Heart left ventricle (tissue), 16 donors: ENCODE measurements at places on chromosomes 4 and X. TPM values are rescaled to one million over a fixed set of nuclear protein-coding genes. Genes with fewer than 3 reads are reported as not detected.

Gene RAB33A
- 0.32 TPM for total RNA-seq

Gene RBM46
- not detected for total RNA-seq

Gene COL25A1
- 0.50 TPM for total RNA-seq

Gene LANCL3
- total RNA-seq = 0.09 TPM

Gene NHS
- total RNA-seq = 1.1 TPM

Gene CFI
- total RNA-seq = 12.1 TPM

Gene NXT2
- 1.3 TPM for total RNA-seq

DNA sequence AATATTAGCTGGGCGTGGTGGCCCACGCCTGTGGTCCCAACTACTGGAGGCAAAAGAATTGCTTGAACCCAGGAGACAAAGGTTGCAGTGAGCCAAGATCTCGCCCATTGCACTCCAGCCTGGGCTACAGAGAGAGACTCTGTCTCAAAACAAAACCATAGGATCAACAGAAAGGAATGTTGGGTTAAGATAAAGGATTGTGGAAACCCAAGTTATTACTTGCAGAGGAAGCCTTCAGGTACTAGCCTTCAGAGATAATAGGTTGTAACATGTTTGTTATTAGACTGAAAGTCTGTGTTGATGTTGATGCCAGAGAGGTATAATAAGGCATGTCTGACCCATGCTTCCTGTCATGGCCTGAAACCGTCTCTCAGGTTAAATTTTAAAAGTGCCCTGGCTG is 16.9 kb downstream of the SSX5 start:
- H3K4me1 ChIP-seq = no peaks in the 10 kb centered on the region
- H3K36me3 ChIP-seq = no peaks in the 10 kb centered on the region
- H3K27me3 ChIP-seq = no peaks in the 10 kb centered on the region
- DNase-seq = no peak
- no peak overlapping the region for H3K4me3 ChIP-seq
- H3K27ac ChIP-seq = no peak overlapping the region

DNA sequence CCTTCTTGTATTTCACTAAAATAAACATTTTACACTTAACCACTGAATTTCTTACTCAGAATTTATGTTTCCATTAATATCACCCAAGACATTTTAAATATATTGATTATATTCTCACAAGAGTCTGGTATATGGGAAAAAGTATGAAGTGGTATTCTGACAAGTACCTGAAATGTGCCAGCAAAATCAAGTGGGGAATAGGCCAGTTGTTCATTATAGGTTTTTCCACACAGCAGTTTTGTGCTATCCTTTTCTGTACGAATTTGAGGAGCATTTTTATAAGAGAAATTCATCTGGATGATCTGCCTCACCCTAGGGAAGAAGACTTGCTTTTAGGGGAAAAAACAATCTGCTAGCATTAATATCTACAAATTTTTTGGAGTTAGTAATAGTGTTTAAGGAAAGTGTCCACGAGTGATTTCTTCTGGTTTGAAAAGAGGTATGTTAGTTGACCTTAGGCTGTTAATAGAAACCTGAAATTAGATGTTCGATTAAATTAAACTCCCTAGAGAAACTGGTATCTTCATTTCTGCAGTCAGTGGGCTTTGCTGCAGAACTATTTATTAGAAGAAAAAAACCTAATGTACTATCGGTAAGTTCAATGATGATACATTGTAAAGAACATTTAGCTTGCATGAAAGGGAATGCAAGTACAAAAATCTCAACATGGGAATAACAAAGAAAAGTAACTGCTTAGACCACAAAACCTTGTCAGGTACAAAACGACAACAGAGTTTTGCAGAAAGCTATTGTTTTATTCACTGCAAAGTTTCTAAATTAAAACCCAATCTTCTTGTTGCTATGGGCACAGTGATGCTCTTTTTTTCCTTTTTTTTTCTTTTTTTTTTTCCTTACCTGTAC is 1.8 kb downstream of the KLF3 start:
- peak overlapping the region; percentile 98 for H3K27ac ChIP-seq
- H3K36me3 ChIP-seq = no peaks in the 10 kb centered on the region
- no peaks in the 10 kb centered on the region for H3K27me3 ChIP-seq
- H3K4me3 ChIP-seq = peak overlapping the region; percentile 92
- DNase-seq = no peak

GRCh38 chrX:115413246-115413878 is 123.8 kb downstream of the LUZP4 start:
- no peaks in the 10 kb centered on the region for H3K36me3 ChIP-seq
- no peak for DNase-seq
- H3K27ac ChIP-seq = no peak overlapping the region
- H3K4me3 ChIP-seq = no peak overlapping the region

DNA sequence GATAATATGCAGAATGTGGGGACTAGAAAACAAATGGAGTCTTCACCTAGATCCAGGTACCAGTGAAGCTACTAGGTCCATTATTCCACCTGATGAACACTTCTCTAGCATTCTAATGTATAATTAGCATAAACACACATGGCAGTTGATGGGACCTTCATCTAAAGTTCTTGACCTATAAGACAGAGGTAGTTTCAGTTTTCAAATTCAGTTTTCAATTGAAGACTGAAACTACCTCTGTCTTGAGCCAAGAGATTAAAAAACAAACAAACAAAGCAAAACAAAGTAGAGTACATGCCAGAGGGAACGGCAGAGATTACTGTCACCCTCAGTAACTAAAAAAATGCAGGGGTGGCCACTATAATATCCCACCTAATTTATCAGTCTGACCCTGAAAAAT is 199.9 kb upstream of the NEIL3 start:
- H3K27ac ChIP-seq = no peak overlapping the region
- H3K27me3 ChIP-seq = no peaks in the 10 kb centered on the region
- no peaks in the 10 kb centered on the region for H3K36me3 ChIP-seq
- no peak overlapping the region for H3K4me3 ChIP-seq

GRCh38 chr4:65033899-65034298 is 624.6 kb upstream of the TECRL start:
- DNase-seq = no peak
- H3K36me3 ChIP-seq = no peaks in the 10 kb centered on the region
- no peak overlapping the region for H3K4me3 ChIP-seq
- H3K27ac ChIP-seq = no peak overlapping the region
- H3K27me3 ChIP-seq = no peaks in the 10 kb centered on the region
- no peaks in the 10 kb centered on the region for H3K4me1 ChIP-seq

- no peak for DNase-seq
- no peaks in the 10 kb centered on the region for H3K4me1 ChIP-seq
- no peak overlapping the region for H3K4me3 ChIP-seq
- no peaks in the 10 kb centered on the region for H3K36me3 ChIP-seq
These were observed 76.9 kb upstream of the PPARGC1A start for GRCh38 chr4:23966725-23967124.

- DNase-seq = no peak
- no peak overlapping the region for H3K27ac ChIP-seq
- no peaks in the 10 kb centered on the region for H3K27me3 ChIP-seq
- no peaks in the 10 kb centered on the region for H3K4me1 ChIP-seq
- H3K36me3 ChIP-seq = peaks cover 68% of the 10 kb centered on the region
These were observed 56.1 kb downstream of the KLHL5 start for GRCh38 chr4:39118034-39118658.

DNA sequence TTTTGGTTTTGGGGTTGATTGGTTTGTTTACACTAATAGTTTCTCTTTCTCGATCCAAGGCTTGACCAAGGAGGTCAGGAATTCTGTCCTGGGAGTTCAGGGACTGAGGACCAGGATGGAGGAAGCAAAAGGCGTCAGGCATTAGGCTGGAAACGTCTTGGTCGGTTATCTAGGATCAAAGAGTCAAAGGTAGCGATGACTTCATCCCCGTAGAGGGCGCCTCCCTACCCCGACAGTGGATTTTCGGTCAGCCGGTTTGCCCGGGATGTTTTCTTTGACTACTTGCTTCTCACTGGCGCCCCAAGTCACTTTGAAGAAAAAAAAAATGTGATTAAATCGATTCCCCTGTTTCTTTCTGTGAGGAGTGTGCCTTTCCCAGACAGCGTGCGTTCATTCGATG is 980 bp upstream of the FHDC1 start:
- no peak overlapping the region for H3K27ac ChIP-seq
- peaks cover 40% of the 10 kb centered on the region for H3K27me3 ChIP-seq
- no peak for DNase-seq
- H3K4me1 ChIP-seq = no peaks in the 10 kb centered on the region

DNA sequence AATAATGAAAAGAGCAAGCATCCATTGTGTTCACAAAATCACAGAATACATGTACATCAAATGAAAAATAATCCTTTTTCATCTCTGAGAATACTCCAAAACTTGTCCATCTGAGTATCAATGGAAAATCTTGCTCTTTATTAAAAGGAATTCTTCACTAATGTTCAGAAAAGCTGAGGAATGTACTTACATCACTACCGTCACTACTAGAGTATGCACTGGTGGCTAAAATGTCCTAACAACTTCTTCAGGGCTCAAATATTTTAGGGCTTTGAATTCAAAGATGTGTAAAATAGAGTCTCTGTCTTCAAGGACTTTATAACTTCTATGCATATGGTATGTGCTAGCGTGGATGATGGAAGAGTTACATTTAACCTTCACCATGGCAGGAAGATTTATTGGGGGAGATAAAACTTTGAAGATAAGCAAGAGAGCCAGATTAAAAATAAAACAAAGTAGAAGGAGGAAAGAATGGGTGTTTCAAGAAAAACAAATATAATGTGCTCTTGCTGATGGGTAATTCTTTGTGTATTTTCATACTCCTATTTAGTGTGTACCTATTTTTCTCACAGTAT is 55.1 kb downstream of the DMD start:
- H3K27ac ChIP-seq = no peak overlapping the region
- no peak overlapping the region for H3K4me3 ChIP-seq
- no peak for DNase-seq
- no peaks in the 10 kb centered on the region for H3K27me3 ChIP-seq
- no peaks in the 10 kb centered on the region for H3K36me3 ChIP-seq
- H3K4me1 ChIP-seq = no peaks in the 10 kb centered on the region

DNA sequence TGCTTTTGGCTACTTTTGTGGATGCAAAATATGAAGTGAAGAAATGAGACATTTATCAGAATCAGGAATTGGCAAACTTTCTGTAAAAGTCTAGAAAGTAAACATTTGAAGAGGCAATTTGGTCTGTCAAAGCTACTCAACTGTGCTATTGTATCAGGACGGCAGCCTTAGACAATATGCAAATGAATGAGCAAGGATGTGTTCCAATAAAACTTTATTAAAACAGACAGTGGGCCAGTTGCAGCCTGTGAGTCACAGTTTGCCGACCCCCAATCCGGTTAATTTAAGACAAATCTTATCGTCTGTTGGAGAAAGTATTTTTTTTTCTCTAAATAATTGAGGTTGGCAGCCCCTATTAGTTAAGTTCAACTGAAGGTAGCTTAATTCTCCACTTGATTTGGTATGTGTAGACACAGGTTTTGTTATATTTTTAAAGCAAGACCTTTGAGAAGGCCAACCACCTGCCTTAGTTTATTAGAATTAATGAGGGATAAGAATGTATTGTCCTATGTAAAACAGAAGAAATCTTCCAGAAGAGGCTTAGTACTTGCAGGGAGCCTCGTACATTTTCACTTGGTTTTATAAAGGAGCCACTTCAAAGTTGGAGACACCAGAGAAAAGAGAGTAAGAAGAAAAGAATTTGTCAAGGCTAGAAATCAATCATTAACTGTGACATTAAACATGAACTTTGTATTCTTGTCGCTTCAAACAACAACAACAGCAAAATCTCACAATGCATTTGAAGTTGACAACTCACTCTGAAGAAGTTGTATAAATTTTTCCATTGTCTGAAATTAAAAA is 81.6 kb upstream of the FAT1 start:
- H3K4me3 ChIP-seq = no peak overlapping the region
- no peaks in the 10 kb centered on the region for H3K27me3 ChIP-seq

- peaks cover 9% of the 10 kb centered on the region for H3K4me1 ChIP-seq
- no peaks in the 10 kb centered on the region for H3K36me3 ChIP-seq
- peak overlapping the region; percentile 8 for H3K4me3 ChIP-seq
- peak; percentile 41 for DNase-seq
- H3K27ac ChIP-seq = peak overlapping the region; percentile 83
- H3K27me3 ChIP-seq = no peaks in the 10 kb centered on the region
These were observed 767 bp upstream of the SMIM20 start for GRCh38 chr4:25913056-25913850.

GRCh38 chr4:183638436-183638835 is 20.5 kb downstream of the RWDD4 start:
- no peak for DNase-seq
- H3K36me3 ChIP-seq = no peaks in the 10 kb centered on the region
- no peaks in the 10 kb centered on the region for H3K27me3 ChIP-seq
- H3K4me3 ChIP-seq = no peak overlapping the region
- H3K27ac ChIP-seq = no peak overlapping the region

- H3K27me3 ChIP-seq = no peaks in the 10 kb centered on the region
- H3K4me3 ChIP-seq = no peak overlapping the region
- no peak overlapping the region for H3K27ac ChIP-seq
- DNase-seq = no peak
- H3K36me3 ChIP-seq = no peaks in the 10 kb centered on the region
These were observed 160.0 kb upstream of the SPRY1 start for GRCh38 chr4:123236606-123237005.

GRCh38 chrX:147226801-147227200 is 412.3 kb upstream of the CXorf51A start:
- H3K4me1 ChIP-seq = no peaks in the 10 kb centered on the region
- H3K36me3 ChIP-seq = no peaks in the 10 kb centered on the region
- H3K27me3 ChIP-seq = no peaks in the 10 kb centered on the region
- H3K4me3 ChIP-seq = no peak overlapping the region

DNA sequence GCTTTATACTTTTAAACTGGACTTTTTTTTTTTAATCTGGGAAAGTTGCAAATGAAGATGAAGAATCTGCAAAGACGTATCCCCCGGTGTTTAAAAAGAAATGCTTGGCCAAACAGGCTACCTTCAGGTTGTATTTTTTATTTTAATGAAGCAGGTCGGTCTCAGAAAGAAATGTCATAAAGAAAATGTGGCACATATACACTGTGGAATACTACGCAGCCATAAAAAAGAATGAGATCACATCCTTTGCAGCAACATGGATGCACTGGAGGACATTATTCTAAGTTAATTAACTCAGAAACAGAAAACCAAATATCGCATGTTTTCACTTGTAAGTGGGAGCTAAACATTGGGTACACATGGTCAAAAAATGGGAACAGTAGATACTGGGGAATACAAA is 123.4 kb downstream of the IRF2 start:
- peaks cover 14% of the 10 kb centered on the region for H3K4me1 ChIP-seq
- H3K27me3 ChIP-seq = no peaks in the 10 kb centered on the region
- no peak overlapping the region for H3K4me3 ChIP-seq
- no peak overlapping the region for H3K27ac ChIP-seq
- H3K36me3 ChIP-seq = no peaks in the 10 kb centered on the region

DNA sequence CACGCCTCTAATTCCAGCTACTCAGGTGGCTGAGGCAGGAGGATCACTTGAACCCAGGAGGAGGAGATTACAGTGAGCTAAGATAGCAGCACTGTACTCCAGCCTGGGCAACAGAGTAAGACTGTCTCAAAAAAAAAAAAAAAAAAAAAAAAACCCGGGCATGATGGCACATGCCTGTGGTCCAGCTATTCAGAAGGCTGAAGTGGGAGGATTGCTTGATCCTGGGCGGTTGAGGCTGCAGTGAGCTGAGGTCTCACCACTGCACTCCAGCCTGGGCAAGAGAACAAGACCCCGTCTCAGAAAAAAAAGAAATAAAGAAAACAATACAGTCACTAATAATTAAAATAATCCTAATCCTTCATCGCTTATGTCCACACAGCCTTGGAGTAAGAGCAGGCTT is 68.1 kb downstream of the APBB2 start:
- H3K4me1 ChIP-seq = peaks cover 38% of the 10 kb centered on the region
- peak overlapping the region; percentile 0 for H3K27ac ChIP-seq
- no peak overlapping the region for H3K4me3 ChIP-seq
- no peaks in the 10 kb centered on the region for H3K36me3 ChIP-seq
- DNase-seq = no peak

GRCh38 chr4:51958199-51958968 is 61.8 kb downstream of the LRRC66 start:
- H3K27ac ChIP-seq = no peak overlapping the region
- H3K27me3 ChIP-seq = no peaks in the 10 kb centered on the region
- H3K4me1 ChIP-seq = no peaks in the 10 kb centered on the region
- no peaks in the 10 kb centered on the region for H3K36me3 ChIP-seq
- no peak overlapping the region for H3K4me3 ChIP-seq
